T-helper 1 cell treated with Interleukin-12 subunit alpha and Interleukin-12 subunit beta and Interleukin-4 antibody, amounts not matched to agents 30 ng/mL and 1 ng/mL, for 36 hours (primary cell): ENCODE measurements at places on chromosomes 2 and 18. TPM values are rescaled to one million over a fixed set of nuclear protein-coding genes. Genes with fewer than 3 reads are reported as not detected.

Gene MAB21L4
- total RNA-seq = not detected in 2 replicates

Gene CD226
- total RNA-seq = 121 and 125 TPM in 2 replicates

Gene CYBRD1
- 0.76 and 0.96 TPM in 2 replicates for total RNA-seq

Gene UGT1A8
- not detected in 2 replicates for total RNA-seq

Gene NT5DC4
- 0.17 TPM in 1 of 2 replicates, not detected in the other for total RNA-seq

Gene CHST10
- total RNA-seq = 4.2 TPM in 2 replicates

Gene ECEL1
- total RNA-seq = not detected in 2 replicates

Gene GKN2
- total RNA-seq = not detected in 2 replicates

Gene DSG2
- total RNA-seq = 0.12 and 0.20 TPM in 2 replicates

Gene SH2D6
- 0.74 and 0.83 TPM in 2 replicates for total RNA-seq

Gene PJVK
- total RNA-seq = 1.0 and 1.7 TPM in 2 replicates

Gene MOCOS
- 0.17 TPM in 2 replicates for total RNA-seq

Gene ARHGEF33
- total RNA-seq = 0.12 TPM in 1 of 2 replicates, not detected in the other

Gene OSBPL1A
- 1.1 and 1.7 TPM in 2 replicates for total RNA-seq

Gene DLX2
- not detected in 2 replicates for total RNA-seq

Gene ZNF804A
- not detected in 2 replicates for total RNA-seq

Gene LRP2
- total RNA-seq = 0.07 TPM in 1 of 2 replicates, not detected in the other

Gene ACSL3
- 47.9 and 54.6 TPM in 2 replicates for total RNA-seq

Gene IL36G
- 0.29 TPM in 1 of 2 replicates, not detected in the other for total RNA-seq

Gene TEX44
- total RNA-seq = not detected in 2 replicates

Gene NT5C1B
- not detected in 2 replicates for total RNA-seq

Gene DSC3
- total RNA-seq = not detected in 2 replicates

Gene AKAIN1
- not detected in 2 replicates for total RNA-seq

Gene RNU2-63P
- 16.7 and 22.4 TPM in 2 replicates for total RNA-seq

Gene RIT2
- total RNA-seq = not detected in 2 replicates

Gene LYG1
- total RNA-seq = 2.7 and 2.8 TPM in 2 replicates

Gene CYS1
- 1.3 and 1.6 TPM in 2 replicates for total RNA-seq

Gene TYMS
- 213 and 224 TPM in 2 replicates for total RNA-seq

Gene TPO
- total RNA-seq = 0.15 TPM in 1 of 2 replicates, not detected in the other

Gene CROCC2
- not detected in 2 replicates for total RNA-seq

Gene FBXO36
- total RNA-seq = 0.17 and 0.76 TPM in 2 replicates

Gene ALPG
- total RNA-seq = not detected in 2 replicates

Gene LYPD6
- not detected in 2 replicates for total RNA-seq

Gene CCDC88A
- 6.8 and 7.2 TPM in 2 replicates for total RNA-seq

Gene ALK
- not detected in 2 replicates for total RNA-seq

Gene NIFK
- total RNA-seq = 78.7 and 91.2 TPM in 2 replicates

Gene ADRA2B
- total RNA-seq = 0.05 and 0.07 TPM in 2 replicates

Gene C2orf66
- 1.2 and 1.8 TPM in 2 replicates for total RNA-seq

Gene ASIC4
- total RNA-seq = not detected in 2 replicates

Gene CNDP1
- total RNA-seq = 0.20 TPM in 1 of 2 replicates, not detected in the other

Gene ANO7
- 0.46 and 0.61 TPM in 2 replicates for total RNA-seq
